Activated T-helper 1 cell treated with anti-CD3 and anti-CD28 coated beads, Interleukin-12 subunit alpha, Interleukin-12 subunit beta, Interleukin-2, Interleukin-4 antibody, amounts not matched to agents 30 ng/mL and 10 ng/mL and 1 ng/mL, durations not matched to agents 14 hours and 24 hours and 36 hours (primary cell): ENCODE measurements at places on chromosomes 1 and 21. TPM values are rescaled to one million over a fixed set of nuclear protein-coding genes. Genes with fewer than 3 reads are reported as not detected.

Gene OR2T6
- total RNA-seq, result not detected in 2 replicates

- H3K27ac ChIP-seq, result no peak overlapping the region
- H3K4me1 ChIP-seq, result no peaks in the 10 kb centered on the region
- H3K4me3 ChIP-seq, result no peak overlapping the region
Measured at GRCh38 chr1:14614341-14614740, 15.9 kb downstream of the KAZN start.

DNA sequence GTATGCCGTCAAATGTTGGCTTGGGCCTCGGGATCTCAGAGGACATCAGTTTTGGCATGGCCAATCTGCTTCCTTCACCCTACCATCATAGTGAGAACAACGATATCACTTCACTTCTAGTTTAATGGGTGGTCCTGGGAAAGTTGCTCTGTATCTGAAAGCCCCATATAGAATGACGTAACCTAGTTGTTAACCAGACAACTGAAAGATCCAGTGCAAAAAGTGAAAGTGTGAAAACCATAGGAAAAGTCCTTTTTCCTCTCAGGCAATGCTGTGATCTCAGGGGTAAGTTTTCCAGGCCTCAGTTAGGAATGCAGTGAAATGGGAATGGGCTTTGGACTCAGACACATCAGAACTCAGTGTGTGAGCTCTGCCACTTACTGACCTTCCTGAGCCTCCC lies 18.6 kb upstream of the ATP1B1 start:
- no peak overlapping the region for H3K27ac ChIP-seq
- H3K27me3 ChIP-seq, result peaks cover 10% of the 10 kb centered on the region
- no peaks in the 10 kb centered on the region for H3K36me3 ChIP-seq
- no peak for DNase-seq
- H3K4me3 ChIP-seq, result no peak overlapping the region
- H3K4me1 ChIP-seq, result peaks cover 12% of the 10 kb centered on the region

DNA sequence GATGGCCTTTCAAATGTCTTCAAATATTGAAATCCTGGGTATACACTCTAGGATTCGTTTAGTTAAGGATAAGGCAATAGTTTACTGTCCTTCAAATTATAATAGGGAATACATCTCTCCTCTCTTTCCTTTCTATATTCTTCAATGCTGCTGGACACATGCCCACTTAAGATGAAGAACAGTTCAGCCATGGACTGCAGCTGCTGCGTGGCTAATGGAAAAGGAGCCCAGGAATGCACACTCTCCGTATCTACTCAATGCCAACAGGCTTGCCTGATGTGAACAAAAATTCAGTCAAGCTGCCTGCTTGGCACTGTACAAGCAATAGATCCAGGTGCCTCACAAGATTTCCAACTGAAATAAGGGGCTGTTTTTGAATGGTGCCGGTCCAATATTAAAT lies 321.2 kb upstream of the LYPLAL1 start:
- no peaks in the 10 kb centered on the region for H3K27me3 ChIP-seq
- H3K27ac ChIP-seq, result no peak overlapping the region
- DNase-seq, result no peak
- H3K4me3 ChIP-seq, result no peak overlapping the region

- H3K4me1 ChIP-seq, result peaks cover 52% of the 10 kb centered on the region
- peak overlapping the region; percentile 100 for H3K27ac ChIP-seq
- peaks cover 2% of the 10 kb centered on the region for H3K27me3 ChIP-seq
Measured at GRCh38 chr1:84573481-84573966, 716 bp downstream of the CTBS start.

GRCh38 chr1:200704986-200705500 lies 33.6 kb upstream of the CAMSAP2 start:
- no peak overlapping the region for H3K27ac ChIP-seq
- peaks cover 18% of the 10 kb centered on the region for H3K27me3 ChIP-seq
- DNase-seq, result no peak

Gene STIL
- total RNA-seq, result 25.8 and 26.3 TPM in 2 replicates

GRCh38 chr21:32411350-32412161 lies 950 bp upstream of the EVA1C start:
- peaks cover 12% of the 10 kb centered on the region for H3K27me3 ChIP-seq
- peaks cover 3% of the 10 kb centered on the region for H3K36me3 ChIP-seq
- H3K4me3 ChIP-seq, result peak overlapping the region; percentile 94
- peak overlapping the region; percentile 87 for H3K27ac ChIP-seq
- peaks cover 33% of the 10 kb centered on the region for H3K4me1 ChIP-seq

Gene KRTAP19-3
- total RNA-seq, result not detected in 2 replicates

Gene ATAD3A
- 108 TPM in 2 replicates for total RNA-seq

DNA sequence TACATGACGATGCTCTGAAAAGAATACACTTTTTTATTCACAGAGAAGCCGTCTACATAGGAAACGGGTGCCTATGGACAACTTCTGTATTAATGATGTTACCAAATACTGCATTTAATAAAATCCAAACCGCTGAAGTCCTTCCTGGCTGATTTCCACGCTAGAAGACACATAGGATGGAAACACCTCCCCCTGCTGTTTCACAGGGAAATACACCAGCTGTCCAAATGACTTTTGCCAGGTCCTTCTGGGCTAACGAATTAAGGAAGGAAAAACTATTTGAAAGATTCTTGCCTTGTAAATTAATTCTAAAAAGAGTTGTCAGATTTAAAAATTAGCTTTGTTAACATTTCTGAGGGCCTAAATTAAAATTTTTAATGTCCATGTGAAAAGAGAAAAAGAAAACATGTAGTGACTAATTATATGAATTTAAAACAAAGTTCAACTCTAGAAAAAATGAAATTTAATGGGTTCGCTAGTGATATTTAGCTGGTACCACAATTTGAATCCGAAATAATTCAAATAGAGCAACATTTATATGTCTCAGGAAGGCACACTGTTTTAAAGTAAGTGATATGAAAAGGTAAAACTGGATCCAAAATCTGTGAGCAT lies 146.0 kb downstream of the RERE start:
- H3K36me3 ChIP-seq, result peaks cover 2% of the 10 kb centered on the region
- no peak overlapping the region for H3K4me3 ChIP-seq
- H3K4me1 ChIP-seq, result peaks cover 49% of the 10 kb centered on the region
- H3K27ac ChIP-seq, result no peak overlapping the region
- H3K27me3 ChIP-seq, result no peaks in the 10 kb centered on the region

DNA sequence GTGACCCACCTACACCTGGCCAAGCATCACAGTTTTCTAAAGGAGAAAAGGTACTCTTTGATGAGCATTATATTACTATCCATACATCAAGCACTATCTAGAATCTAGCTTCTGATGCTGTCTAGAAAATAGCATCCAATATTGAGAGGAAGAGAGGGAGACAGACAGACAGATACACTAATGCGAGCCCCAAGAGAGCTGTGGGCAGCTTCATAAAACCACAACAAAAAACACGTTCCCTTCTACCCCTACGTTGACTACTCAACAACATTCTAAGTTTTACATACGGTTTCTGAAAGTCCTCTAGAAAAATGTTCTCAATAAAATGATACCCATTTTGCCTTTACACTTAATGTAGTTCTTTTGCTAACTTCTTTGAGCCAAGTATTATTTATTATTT lies 221.8 kb downstream of the SLC45A1 start:
- no peaks in the 10 kb centered on the region for H3K27me3 ChIP-seq
- no peak for DNase-seq
- peaks cover 50% of the 10 kb centered on the region for H3K4me1 ChIP-seq
- H3K4me3 ChIP-seq, result no peak overlapping the region
- H3K36me3 ChIP-seq, result peaks cover 36% of the 10 kb centered on the region

DNA sequence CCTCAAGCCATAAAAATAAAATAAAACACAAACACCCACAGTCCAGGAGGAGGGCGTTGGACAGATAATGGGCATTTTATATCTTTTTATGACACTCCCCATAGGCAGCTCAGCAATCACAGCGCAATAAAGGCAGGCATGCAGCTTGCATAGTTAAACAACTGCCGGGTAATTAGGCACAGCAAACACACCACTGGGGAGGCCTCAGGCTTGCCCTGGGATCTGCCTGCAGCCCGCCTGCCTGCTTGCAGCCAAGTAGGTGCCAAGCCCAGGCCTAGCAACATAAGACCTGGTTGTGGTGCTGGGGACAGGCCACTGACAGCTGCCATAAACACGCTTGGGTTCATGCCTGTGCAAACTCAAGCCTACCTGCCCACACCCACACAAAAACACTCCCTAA lies 54.2 kb downstream of the DMAP1 start:
- no peak overlapping the region for H3K4me3 ChIP-seq
- no peak for DNase-seq
- no peaks in the 10 kb centered on the region for H3K27me3 ChIP-seq
- peaks cover 23% of the 10 kb centered on the region for H3K4me1 ChIP-seq

- no peaks in the 10 kb centered on the region for H3K36me3 ChIP-seq
- no peaks in the 10 kb centered on the region for H3K4me1 ChIP-seq
- H3K27me3 ChIP-seq, result no peaks in the 10 kb centered on the region
- no peak overlapping the region for H3K4me3 ChIP-seq
Measured at GRCh38 chr1:171038284-171038683, 52.4 kb upstream of the FMO3 start.

- DNase-seq, result peak; percentile 79
- H3K27ac ChIP-seq, result peak overlapping the region; percentile 94
- H3K36me3 ChIP-seq, result peaks cover under 1% of the 10 kb centered on the region
- H3K4me1 ChIP-seq, result peaks cover 61% of the 10 kb centered on the region
Measured at GRCh38 chr1:160837558-160838205, 25.0 kb downstream of the CD244 start.

Gene RAP1GAP
- total RNA-seq, result 0.23 and 0.81 TPM in 2 replicates

DNA sequence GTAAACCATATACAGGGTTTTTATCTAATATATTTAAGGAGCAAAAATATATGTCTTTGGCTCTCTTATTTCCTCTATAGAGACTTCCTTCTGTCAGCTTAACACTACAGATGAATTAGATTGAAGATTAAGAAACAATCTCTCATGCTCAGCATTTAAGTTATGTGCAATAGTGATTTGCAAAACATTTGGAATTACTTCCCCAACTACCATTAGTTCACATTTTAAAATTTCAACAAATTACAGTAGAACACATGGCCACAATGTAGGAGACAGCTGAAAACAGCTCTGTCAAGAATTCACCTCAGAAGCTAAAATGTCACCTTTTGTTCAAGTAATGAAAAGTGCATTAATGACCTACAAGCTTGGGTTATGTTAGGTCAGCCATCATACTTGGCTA lies 177.9 kb downstream of the EIF4G3 start:
- peaks cover 9% of the 10 kb centered on the region for H3K36me3 ChIP-seq
- no peak for DNase-seq
- peaks cover 28% of the 10 kb centered on the region for H3K4me1 ChIP-seq
- H3K4me3 ChIP-seq, result no peak overlapping the region
- no peak overlapping the region for H3K27ac ChIP-seq

- no peak overlapping the region for H3K27ac ChIP-seq
- no peaks in the 10 kb centered on the region for H3K36me3 ChIP-seq
- no peaks in the 10 kb centered on the region for H3K4me1 ChIP-seq
Measured at GRCh38 chr1:14613926-14614325, 15.4 kb downstream of the KAZN start.

DNA sequence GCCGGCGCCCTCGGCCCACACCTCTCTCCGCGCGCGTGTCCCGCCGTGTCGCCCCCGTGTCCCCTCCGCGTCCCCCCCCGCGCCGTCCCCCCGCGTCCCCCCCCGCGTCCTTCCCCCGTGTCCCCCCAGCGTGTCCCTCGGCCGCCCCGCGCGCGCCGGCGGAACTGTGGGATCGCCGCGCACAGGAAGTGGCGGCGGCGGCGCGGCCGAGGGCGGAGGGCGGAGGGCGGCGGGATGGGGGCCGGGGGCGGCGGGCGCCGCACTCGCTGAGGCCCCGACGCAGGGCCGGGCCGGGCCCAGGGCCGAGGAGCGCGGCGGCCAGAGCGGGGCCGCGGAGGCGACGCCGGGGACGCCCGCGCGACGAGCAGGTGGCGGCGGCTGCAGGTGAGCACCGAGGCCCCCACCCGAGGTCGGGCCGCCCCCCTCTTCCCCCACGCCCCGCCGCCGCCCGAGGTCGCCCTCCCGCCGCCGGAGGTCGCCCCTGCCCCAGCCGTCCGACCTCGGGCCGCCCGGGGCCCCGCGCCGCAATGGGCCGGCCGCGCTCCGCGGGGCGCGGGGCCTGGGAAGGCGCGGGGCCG lies at the start of gene AGPAT3:
Gene AGPAT3 (plus strand): TSS at position 262 of the 578 bp plus-strand sequence. CDS start 94,459 bp downstream, outside the sequence.
- peaks cover 30% of the 10 kb centered on the region for H3K36me3 ChIP-seq
- H3K4me3 ChIP-seq, result peak within 1 kb of the TSS; percentile 92
- peak within 1 kb of the TSS; percentile 92 for H3K27ac ChIP-seq
- H3K4me1 ChIP-seq, result peaks cover 34% of the 10 kb centered on the region
- DNase-seq, result peak; percentile 33

Gene PAQR6
- total RNA-seq, result 5.0 and 5.2 TPM in 2 replicates

Gene LEFTY1
- 0.12 TPM in 1 of 2 replicates, not detected in the other for total RNA-seq
